ENCODE measurements at places on chromosomes 4 and X.

DNA sequence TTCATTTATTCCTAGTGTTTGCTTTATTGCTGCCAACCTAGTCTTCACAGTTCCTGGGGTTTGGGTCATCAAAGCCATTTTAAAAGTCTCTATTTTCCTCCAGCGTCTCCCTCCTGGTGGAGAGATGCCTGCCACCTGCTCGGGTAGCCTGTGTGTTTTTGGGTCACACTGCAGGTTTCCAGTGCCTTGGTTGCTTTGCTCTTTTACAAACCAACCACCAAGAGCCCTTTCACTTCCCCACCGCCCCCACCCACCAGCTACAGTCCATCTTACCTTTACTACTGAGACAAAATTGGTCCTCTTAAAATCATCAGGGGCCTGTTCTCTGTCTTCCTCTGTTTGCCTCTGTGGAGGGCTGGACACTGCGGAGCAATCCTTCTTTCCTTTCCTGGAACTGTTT is 280.5 kb upstream of the GATB start:
- no peak for DNase-seq

- no peak for DNase-seq
These were observed 14.1 kb downstream of the CD40LG start for GRCh38 chrX:136662104-136662503.

DNA sequence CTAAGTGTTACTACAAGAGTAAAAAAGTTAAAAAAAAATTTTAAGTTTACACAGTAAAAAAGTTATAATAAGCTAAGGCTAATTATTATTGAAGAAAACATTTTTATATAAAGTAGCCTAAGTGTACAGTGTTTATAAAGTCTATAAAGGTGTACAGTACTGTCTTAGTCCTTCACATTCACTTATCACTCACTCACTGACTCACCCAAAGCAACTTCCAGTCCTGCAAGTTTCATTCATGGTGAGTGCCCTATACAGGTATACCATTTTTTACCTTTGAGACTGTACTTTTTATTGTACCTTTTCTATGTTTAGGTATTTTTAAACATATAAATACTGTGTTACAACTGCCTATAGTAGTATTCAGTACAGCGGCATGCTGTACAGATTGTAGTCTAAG is 74.2 kb downstream of the TMEM165 start:
- no peak for DNase-seq

GRCh38 chr4:147968641-147969040 is 236.8 kb downstream of the ARHGAP10 start:
- no peak for DNase-seq

GRCh38 chr4:177349191-177349590 is 39.5 kb downstream of the NEIL3 start:
- no peak for DNase-seq

DNA sequence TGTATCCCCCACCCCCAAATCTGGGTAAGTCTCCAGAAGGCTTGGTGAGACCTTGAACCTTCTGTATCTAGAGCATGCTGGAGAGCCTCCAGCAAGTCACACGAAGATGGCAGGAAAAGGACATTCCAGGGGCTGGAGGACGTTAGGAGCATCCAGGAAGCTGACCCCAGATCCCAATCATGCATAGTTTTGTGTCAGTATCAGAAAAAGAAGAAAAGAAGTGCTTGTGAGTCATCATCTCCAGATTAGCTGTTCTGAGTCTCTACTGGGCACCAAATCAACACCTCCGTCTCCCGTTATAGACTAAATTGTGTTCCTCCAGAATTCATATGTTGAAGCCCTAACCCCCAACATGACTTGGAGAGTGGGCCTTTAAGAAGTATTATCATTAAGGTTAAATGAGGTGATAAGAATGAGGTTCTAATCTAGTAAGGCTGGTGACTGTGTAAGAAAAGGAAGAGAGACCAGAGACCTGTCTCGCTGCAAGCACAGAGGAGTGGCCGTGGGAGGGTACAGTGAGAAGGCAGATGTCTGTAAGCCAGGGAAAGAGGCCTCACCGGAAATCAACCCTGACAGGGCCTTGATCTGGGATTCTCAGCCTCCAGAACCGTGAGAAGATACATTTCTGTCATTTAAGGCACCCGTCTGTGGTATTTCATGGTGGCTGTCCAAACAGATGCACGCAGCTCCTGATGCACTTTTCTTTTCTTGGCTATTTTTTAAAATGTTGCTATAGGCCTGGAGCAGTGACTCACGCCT is 38.1 kb upstream of the CLDN24 start:
- no peak for DNase-seq

DNA sequence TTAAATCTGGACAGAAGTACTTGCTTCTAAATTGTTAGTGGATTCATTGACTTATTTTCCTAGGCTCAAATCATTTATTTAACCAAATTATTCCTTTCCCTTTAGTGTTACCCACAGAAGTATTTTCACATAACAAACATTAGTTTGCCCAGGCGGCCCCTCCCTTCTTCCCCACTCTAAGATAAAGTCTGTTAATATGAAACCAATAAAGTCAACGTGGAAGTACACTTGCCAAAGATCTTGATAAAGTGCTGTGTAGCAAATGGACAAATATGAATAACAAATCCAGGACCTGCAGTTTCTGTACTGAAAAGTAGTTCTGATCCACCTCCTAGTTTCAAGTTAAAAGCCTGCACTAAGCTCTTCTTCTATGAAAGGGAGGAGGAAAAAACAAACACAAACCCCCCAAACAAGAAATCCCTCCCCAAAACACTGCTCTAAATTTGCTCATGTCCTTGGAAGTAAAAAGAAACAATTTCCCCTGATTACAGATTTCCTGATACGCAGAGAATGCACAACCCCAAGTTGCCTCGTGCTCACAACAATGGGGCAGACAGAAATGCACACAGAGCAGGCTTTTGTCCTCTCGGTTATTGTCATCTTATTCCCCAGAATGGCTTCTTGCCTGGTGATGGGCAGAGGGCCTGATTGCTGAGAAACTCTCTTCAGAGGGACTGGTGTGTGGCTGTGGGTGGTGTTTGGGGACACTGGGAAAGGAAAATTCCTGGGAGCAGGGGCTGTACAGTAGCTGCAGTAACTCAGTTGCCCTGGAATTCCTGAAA is 23.2 kb downstream of the TMSB4X start:
- DNase-seq = no peak

GRCh38 chr4:78363031-78363570 is 188.5 kb upstream of the ANXA3 start:
- DNase-seq = no peak

- no peak for DNase-seq
These were observed 187.3 kb downstream of the ANAPC10 start for GRCh38 chr4:144910723-144911122.

GRCh38 chrX:28379103-28379502 is 208.1 kb upstream of the IL1RAPL1 start:
- no peak for DNase-seq

GRCh38 chrX:154323537-154323936 is 27.9 kb downstream of the TKTL1 start:
- DNase-seq = no peak

DNA sequence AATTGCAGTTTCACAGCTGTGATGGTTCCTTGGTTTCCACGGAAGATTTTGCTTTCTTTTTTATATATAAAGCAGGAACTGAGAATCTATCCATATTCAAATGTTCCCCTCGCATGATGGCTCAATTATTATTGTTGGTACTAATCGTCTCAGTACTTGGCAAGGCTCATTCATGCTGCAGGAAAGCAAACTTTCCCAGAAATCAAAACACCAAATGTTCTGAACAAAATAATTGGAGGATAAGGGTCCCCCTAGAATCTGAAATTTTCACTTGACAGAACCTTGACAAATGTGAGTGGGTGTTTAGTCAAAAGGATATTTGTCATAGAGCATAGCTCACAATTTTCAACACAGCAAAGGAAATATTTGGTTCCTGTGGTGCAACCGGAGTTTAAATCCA is 1598.6 kb upstream of the PCDH7 start:
- no peak for DNase-seq

DNA sequence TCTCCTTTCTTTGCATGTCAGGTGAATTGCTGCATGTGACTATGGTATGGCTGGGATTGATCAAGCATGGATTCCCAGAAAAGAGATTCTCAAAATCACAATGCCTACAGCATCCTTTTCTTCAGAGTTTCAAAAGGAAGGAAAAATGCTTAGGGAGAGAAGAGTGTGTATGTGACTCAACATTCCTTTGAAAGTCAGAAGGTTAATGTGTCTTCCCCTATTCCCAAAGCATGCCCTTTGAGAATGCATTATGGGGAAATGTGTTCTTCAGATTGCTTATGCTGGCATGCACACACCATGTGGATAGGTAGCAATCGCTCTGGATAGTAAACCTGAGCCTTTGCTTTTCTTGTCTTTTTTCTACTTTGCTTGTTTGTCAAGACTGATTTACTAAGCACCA is 78.5 kb downstream of the ELOVL6 start:
- no peak for DNase-seq

DNA sequence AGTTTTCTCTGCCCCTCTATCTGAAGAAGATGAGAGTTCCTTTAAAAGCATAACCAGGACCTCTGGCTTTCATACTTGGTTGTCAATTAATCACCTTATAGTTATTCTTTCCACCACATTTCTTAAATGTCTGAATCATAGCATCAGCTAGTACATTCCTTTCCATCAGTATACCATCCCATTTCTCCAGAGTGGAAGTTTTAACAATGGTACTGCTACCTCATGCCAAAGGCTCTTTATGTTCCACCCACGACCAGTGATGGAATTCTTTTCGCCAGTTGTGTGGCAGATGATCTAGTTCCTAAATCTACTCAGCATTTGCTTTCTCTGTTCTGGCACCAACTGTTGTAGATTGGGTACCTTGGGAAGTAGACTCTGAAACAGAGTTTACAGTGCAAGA is 379.8 kb downstream of the ZNF674 start:
- no peak for DNase-seq

DNA sequence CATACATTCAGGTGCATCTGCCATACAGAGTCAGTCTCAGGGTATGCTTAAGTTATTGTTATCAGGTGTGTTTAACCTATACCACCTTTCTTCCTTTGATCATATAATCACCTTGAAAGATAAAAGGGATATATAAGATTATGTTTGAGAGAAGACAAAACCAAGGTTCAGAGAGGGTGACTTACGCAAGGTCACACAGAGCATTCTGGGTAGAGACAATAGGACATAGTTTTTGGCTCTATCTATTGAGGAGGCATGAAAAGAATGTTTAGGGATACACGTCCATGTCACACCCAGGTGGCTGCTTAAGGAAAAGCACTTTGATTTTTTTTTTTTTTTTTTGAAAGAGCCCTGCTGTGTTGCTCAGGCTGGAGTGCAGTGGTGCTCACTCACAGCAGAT is 327.1 kb upstream of the RPS6KA3 start:
- DNase-seq = no peak

- no peak for DNase-seq
These were observed 161.2 kb downstream of the EFNB1 start for GRCh38 chrX:68989865-68990606.

DNA sequence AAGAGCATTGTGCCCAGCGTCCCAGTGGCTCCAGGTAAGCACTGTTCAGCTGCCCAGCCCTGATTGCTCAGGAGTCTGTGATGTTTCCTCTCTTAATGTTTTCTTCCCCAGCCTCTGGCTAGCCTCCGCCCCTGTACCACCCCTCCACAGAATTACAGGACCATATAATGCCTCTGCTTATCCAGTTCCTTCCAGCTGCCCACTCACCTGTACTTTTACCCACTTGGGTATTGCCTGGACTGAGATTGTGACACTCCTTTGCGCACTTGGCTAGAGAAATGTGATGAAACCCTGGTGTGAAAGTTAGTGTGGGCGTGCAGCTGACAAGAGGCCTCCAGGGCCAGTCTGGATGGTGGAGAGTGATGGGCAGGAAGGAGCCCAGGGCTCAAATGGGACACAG is at the start of gene AWAT2:
AWAT2 (minus strand) TSS at position 14 of the 400 bp plus-strand sequence; CDS start at position 8, 6 bp downstream.
- DNase-seq = no peak

- no peak for DNase-seq
These were observed 3.7 kb downstream of the KLB start for GRCh38 chr4:39410415-39410814.

All from stimulated activated CD4-positive, alpha-beta T cell treated with anti-CD3 and anti-CD28 coated beads, Interleukin-12 subunit alpha, Interleukin-12 subunit beta, amount 100 ng/mL, for 4 hours (primary cell).